CD4-positive, alpha-beta T cell treated with Interleukin-10 for 1 hour (primary cell): ENCODE measurements at places on chromosomes 6 and 20.

- DNase-seq, result peak; percentile 8
Observed at GRCh38 chr6:156912431-156912830, 135.3 kb downstream of the ARID1B start.

DNA sequence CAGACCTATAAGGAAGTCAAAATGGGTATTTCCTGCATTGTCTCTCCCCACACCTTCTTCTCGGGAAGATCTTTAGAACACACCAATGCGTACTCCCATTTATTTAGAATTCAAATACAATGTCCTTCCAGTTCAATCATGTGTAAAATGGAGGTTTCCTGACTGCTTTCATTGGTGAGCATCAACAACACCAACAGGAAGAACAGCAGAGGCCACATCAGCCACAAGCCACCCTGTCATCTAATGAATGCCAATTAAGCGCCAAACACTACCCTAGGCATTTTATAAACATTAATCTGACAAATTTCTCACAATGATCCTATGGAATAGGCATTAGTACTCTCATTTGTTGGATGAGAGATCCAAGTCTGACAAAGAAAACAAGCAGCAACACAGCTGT lies 68.4 kb upstream of the SMLR1 start:
- DNase-seq, result peak; percentile 19

DNA sequence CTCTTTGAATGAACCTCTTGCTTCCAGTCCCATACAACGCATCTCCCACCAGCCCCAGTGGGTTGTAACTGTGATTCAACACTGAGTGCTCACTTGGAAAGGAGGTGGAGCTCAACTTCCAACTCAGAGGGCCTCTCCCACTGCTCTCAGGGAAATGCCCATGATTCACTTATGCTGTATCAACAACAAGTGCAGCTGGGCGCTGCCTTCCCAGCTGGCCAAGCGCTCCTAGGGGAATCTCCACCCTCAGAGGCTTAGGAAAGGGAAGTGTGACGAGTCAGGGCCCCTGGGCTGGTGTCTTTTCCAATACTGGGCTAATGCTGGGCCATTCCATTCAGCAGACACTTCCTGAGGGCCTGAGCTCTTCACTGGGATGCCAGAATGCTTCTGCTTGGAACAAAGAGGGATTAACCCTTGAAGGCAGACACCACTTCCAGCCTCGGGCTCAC lies 8.1 kb upstream of the OCSTAMP start:
- DNase-seq, result no peak

- DNase-seq, result no peak
Observed at GRCh38 chr6:99821164-99821563, 172.9 kb downstream of the MCHR2 start.

DNA sequence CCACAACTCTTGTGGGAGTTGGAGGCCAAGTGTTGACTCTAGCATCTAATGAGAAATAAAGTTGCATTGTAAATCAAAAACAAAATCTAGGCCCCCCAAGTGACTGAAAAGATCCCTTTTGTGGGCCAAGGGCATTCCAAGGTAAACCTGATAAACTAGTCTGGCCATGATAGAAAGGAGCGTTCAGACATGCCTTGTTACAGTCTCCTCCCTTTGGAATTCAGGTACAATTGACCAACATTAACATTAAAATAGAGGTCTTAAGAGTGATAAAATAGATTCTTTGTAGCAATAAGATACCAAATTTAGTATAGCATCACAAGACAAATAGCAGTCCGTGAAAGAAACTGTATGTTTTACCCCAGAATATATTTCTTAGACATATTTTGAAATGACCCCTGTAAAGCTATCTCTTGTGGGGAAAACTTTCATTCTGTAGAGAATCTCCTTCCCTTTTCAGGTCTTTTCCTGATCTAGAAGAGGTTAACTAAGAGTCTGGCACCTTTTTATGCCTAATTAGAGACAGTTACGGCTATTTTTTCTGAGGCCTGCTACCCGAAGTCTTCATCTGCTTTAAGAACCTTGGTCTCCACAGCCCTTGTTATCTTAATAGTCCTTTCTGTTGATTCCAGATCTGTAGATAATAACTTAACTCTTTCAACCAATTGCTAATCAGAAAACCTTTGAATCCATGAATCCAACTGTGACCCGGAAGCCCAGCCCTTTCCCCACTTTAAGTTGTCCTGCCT lies 495.4 kb upstream of the MMS22L start:
- DNase-seq, result no peak
